Transverse colon (tissue), 4 donors: ENCODE measurements at places on chromosomes 3 and 15.

DNA sequence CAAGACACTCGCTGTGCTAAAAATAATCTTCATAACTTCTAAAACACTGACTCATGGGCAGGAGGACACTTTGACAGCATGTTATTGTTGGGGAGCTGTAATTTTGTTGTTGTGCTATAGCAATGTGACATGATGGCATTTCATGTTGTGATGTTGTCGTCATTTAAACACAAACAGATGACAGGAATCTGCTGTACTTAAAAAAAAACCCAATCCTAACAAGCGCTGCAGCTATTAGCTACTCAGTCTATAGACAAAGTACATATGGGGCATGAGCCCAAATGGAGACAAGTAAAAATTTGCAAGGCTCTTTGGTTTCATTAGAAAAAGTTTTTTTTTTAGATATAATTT is 828 bp upstream of the ATOSA start:
- H3K4me3 ChIP-seq: no peak overlapping the region
- no peaks in the 10 kb centered on the region for H3K27me3 ChIP-seq
- peak overlapping the region; percentile 98 for H3K27ac ChIP-seq
- DNase-seq: no peak

- no peak overlapping the region for H3K4me3 ChIP-seq
- peaks cover 5% of the 10 kb centered on the region for H3K4me1 ChIP-seq
- DNase-seq: no peak
- H3K36me3 ChIP-seq: no peaks in the 10 kb centered on the region
- H3K27ac ChIP-seq: no peak overlapping the region
- no peaks in the 10 kb centered on the region for H3K27me3 ChIP-seq
Measured at GRCh38 chr3:39434574-39434973, 28.1 kb downstream of the RPSA start.

GRCh38 chr15:51947124-51947523 is 24.5 kb downstream of the LEO1 start:
- H3K27me3 ChIP-seq: no peaks in the 10 kb centered on the region
- DNase-seq: no peak
- peaks cover 72% of the 10 kb centered on the region for H3K36me3 ChIP-seq
- H3K4me1 ChIP-seq: no peaks in the 10 kb centered on the region
- no peak overlapping the region for H3K27ac ChIP-seq
- H3K4me3 ChIP-seq: no peak overlapping the region

DNA sequence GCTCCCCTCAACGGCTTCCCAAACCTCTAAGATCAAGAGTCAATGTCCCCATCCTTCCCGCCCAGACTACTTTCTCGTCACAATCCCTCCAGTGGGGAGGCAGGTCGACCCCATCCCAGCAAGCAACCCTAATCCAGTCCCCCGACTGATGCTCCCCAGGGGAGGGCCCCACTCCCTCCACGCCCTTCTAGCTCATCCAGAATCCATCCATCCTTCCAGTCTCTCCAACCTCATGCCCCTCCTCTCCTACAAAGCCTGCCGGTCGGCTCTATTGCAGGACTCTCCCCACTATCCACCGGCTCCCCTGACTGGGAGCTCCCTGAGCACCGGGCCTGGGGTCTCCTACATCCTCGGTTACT is 1.3 kb downstream of the ADAMTS7 start:
- H3K4me1 ChIP-seq: peaks cover 24% of the 10 kb centered on the region
- DNase-seq: no peak
- H3K4me3 ChIP-seq: no peak overlapping the region
- peak overlapping the region; percentile 65 for H3K27ac ChIP-seq
- H3K27me3 ChIP-seq: peaks cover 32% of the 10 kb centered on the region
- H3K36me3 ChIP-seq: no peaks in the 10 kb centered on the region
